ENCODE measurements at places on chromosomes 12 and 14.

DNA sequence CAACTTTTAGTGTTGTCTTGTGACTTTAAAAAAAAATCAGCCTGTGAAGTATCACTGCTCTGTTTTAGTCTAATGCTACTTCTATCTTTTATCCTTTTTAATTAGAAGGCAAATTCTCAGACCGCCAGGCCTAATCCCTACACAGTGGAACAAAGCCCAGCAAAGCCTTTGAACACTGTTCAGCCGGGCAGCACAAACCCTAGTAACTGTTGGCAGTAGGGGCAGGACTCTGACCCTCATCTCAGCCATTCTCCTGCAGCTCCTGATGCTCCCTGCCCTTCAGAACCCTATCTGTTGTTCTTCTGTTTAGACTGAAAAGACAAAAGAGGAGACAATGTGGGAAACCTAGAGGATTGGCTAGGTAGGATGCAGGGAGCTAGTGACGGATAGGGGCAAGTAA lies 78.0 kb upstream of the OTX2 start:
- no peak for DNase-seq

DNA sequence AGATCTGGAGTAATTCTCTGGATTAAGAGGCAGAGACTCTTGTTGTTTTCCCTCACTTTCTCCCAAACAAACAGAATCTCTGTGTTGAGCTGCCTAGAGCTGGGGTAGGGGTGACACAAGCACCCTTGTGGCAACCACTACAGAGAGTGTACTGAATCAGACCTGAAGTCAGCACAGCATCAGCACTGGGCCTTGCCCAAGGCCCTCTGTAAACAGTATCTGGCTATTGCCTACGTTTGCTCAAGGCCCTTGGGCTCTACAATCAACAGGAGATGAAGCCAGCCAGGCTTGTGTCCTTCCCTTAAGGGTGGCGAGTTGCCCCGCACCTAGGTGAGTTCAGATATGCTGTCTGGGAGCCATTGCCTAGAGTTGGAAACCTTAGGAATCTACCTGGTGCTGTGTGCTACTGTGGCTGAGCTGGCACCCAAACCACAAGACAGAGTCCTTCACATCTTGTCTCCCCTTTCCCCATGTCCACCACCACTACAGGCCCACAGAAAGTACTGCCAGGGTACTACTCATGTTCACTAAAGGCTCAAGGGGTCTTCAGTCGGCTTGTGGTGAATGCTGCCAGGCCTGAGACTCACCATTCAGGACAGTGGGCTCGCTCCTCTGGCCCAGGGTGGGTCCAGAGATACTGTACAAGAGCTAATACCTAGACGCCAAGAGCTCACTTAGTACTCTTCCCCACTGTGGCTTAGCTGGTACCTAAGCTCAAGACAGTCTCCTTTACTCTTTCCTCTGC lies 206.8 kb downstream of the SYNE2 start:
- DNase-seq: no peak

DNA sequence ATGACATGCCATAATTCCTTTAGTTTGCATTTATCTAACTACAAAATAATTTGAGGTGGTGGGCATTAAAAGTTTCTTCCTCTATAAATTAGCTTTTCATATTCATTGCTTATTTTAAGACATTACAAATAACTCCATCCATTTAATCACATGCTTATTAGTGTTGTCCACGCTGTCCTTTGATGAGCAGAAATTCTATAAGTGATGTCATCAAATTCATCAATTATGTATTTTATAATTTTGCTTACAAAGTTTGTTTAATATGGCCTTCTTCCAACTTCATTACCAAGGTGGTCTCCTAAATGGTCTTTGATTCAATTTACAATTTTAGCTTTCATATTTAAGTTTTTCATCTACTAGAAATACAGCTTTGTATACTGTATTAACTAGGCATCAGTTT lies 173.5 kb downstream of the PRKD1 start:
- DNase-seq: no peak

DNA sequence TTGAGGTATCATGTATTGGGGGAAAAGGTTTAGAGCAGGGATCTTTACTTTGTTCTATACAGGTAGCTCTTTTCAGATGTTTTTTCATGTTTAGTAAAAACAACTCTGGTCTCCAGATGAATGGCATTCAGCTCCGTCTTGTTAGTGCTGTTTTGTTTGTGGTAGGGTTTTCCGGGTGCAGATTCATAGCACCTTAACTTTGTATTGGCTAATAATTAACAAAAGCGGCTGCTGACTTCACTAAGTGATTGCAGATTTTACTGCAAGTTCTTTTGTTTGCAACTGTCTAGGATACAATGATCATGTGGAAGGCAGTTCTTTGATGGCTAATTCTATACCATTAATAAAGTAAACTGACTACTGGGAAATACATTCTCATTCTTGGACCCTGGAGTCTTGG lies 32.2 kb upstream of the BHLHE41 start:
- DNase-seq: no peak

- no peak for DNase-seq
These were observed 48.4 kb downstream of the KTN1 start for GRCh38 chr14:55628426-55628825.

- DNase-seq: no peak
These were observed 13.9 kb downstream of the ACVRL1 start for GRCh38 chr12:51921017-51921725.

- no peak for DNase-seq
These were observed 311.9 kb downstream of the DUSP6 start for GRCh38 chr12:89040146-89040964.

DNA sequence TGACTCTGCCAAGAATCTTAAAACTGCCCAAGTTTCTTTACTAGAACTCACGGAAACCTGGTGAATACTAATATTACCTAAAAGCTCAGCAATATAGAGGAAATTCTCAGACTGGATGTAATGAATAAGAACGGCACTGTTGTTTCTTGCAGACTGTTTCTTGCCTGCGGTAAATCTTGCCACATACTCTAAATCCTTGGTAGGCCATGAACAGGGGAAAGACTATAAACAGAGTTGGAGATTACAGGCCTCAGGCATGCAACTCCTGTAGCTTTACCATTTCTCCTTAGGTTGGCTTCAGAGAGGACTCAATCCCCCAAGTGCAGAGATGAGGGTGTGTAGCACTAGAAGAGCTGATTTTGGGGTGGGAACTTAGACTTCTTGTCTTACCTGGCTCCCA lies 1.1 kb downstream of the ALDH6A1 start:
- no peak for DNase-seq

- DNase-seq: no peak
These were observed 39.8 kb downstream of the IFNG start for GRCh38 chr12:68119724-68120211.

DNA sequence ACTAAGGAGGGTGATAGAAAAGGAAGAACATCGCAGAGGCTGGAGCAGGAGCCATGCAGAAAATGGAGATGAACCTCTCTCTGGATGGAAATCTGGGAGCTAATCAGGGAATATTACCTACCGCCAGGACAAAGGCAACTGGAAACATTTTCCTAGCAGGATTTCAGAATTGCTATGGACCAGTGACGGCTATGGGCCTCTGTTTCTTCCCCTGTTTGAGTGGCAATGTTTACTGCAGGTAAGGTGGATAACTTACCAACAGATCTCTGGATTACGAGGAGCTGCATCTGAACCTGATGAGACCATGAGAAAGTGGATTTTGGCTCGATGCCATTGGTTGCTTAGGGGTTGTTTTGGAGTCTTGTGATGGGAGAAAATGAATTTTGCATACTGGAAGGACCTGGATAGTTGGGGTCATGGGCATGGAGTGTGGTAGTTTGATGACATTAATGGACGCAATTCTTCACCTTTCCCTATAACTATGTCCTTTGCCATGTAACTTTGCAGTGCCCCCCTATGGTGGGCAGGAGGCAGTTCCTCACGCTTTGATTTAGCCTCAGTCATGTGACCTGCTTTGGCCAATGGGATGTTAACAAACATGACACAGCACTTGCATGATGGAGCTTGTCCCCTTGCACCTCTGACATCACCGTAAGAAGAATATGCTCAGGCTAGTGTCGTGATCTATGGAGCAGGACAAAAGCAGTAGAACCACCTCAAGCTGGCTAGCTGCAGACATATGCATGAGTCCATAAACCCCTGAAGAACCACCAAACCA lies 51.1 kb downstream of the CALM1 start:
- no peak for DNase-seq

DNA sequence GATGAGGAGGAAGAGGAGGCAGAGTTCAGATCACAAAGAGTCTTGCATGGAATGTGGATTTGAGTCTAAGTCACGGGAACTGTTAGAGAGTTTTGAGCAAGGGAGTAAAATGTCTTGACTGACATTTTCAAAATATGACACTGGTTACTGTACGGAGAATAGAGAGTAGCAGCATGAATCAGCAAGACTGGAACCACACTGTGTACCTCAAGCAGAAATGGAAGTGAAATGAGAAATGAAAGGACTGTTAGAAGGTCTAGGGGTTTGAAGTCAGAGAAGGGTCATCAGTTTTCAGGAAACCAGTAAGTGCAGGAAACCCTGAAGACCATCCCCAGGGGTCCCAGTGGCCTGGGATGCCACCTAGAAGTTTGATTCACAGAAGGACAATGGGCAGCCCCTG lies 236.3 kb downstream of the GALC start:
- DNase-seq: no peak

GRCh38 chr14:60485598-60486251 lies at the start of gene C14orf39:
Gene C14orf39, minus strand, starts transcription at chr14:60486063. Its CDS starts 985 bp downstream, at chr14:60485078.
- DNase-seq: peak; percentile 79

GRCh38 chr12:48980953-48981756 lies 3.0 kb downstream of the WNT1 start:
- DNase-seq: no peak

DNA sequence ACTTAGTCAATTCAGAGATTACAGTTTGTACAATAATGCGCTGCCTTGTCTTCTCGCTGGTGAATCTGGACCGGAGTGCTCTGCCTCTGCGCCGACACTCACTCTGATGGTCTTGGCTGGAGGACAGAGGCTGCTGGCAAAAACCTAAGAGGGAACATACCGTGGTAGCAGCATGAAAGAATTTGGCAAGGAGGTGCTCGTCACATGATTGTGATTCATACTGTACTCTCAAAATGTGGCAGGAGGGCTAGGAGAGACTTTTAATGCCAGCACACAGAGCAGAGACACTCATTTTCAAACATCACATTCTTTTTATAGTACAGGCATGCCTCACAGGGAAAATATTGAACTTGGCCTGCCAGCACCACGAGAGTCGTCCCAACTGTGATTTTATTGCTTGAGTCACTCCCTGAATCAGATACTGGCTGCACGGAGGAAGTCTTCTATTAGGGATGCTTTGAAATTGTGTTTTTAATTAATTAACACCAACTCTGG lies 67.8 kb downstream of the HMGA2 start:
- peak; percentile 79 for DNase-seq

- DNase-seq: no peak
These were observed 213.4 kb upstream of the EGLN3 start for GRCh38 chr14:34164162-34164864.

GRCh38 chr14:75811136-75811829 lies 150.2 kb downstream of the TTLL5 start:
- no peak for DNase-seq

DNA sequence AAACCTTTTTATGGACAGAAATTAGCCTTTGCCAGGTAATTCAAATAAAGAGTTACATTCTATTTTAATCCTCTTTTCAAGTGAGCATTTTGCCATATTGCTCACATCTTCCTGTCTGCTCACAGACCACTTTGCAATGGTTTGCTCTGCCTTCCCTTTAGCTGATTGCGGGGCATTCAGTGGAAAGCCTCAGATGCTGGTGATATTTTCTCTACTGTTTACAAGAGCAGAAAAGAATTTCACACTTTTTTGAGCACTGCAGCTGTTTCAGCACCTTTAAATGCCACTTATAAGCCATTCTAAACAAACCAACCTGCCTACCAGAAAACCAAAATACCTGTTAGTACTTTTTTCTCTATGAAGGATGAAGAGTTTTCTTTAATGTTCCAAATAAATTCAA lies 195.7 kb upstream of the LRIG3 start:
- DNase-seq: no peak

GRCh38 chr14:22522466-22522957 lies 66.5 kb downstream of the DAD1 start:
- DNase-seq: no peak

DNA sequence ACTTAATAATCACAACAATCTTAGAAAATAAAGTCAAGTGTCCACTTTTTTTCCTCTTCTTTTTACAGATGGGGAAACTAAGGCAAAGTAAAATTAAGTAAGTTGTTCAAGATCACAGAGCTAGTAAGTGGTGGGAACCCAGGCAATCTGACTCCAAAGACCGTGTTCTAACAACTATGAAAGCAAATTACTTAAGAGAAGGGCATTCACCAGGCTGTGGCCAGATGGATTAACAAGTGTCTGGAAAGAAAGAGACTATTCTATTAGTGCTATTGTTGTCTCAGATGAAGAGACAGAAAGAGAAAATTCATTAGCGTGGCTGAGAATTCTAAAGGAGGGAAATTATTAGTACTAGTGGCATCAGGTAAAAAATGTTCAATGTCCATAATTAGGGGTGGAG lies 48.5 kb downstream of the FGD6 start:
- DNase-seq: no peak

DNA sequence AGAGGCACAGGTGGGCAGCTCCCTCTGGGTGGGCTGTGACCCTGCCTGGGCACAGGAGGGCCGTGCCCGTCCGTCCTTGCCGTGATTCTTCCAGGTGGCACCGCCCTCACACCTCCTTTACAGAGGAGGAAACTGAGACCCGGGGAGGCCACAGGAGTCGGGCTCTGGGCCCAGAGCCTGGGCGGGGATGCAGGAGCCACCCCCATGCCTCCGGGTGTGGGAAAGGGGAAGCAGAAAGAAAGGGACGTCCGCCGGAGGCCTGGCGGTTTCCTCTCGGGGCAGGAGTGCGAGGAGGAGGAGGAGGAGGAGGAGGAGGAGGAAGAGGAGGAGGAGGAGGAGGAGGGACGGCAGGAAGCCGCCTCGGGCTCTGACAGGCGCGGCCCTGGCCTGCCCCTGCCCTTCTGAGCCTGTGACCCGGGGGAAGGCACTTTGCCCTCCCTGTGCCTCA lies 23.0 kb downstream of the SH2B3 start:
- no peak for DNase-seq

DNA sequence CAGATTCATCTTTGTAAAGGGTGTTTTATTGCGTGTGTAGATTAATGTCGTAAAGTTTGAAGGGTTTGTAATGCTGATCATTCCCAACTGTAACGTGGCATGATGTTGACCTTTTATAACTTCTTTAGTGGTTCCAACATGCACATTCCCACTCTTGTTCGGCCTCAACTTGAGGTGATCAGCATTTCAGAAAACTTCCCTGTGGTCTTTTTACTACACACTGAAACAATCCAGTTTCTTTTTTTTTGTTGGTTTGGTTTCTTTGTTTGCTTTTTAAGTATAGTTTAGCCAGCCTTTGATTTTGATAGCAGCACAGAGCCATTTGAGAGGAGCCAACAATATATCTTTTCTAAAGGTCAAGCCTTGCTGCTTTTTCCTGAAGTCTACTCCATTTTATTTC lies 22.8 kb downstream of the UTP20 start:
- DNase-seq: no peak

GRCh38 chr14:41925409-41925808 lies 318.7 kb downstream of the LRFN5 start:
- no peak for DNase-seq

DNA sequence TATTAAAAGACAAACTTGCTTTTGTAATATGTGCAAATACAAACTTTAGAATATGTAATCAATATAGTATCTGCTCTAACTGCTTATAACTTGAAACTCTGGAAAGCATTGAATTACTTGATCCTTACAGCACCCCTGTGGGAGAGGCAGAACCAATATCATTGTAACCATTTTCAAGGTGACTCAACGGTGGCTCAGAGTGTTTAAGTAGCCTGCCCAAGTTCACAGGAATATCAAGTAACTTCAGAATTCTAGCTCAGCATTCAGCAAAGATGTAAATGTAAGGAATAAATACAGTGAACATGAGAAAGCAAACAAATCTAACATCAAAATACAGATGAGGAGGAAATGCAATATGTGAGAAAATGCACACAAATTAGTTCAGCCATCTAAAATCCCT lies 264.6 kb downstream of the NELL2 start:
- DNase-seq: no peak

Measured in hindlimb muscle (tissue), 1 donor.